Midbrain (tissue), 1 donor: ENCODE measurements at places on chromosomes 16 and 17.

- no peak for DNase-seq
Observed at GRCh38 chr17:45123076-45123770, 9.1 kb downstream of the PLCD3 start.

GRCh38 chr16:27498031-27498825 is 51.5 kb downstream of the GTF3C1 start:
- no peak for DNase-seq

DNA sequence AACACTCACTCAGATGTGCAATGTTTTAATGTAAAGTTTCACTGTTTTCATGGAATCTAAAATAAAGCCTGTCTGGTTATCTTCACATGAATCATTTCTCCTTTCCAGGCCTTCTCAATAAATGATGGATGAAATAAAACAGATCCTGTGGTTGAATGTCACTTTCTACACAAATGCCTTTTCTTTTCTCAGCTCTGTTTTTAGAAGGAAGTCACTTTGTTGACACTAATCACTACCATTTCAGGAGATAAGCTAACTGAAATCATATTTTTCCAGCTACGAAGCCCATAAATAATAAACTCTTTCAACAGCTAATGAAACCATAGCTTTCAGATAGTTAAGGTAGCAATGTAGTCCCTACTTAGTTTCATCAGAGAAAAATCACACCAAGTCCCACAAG is 17.9 kb downstream of the NME2 start:
- DNase-seq = no peak

DNA sequence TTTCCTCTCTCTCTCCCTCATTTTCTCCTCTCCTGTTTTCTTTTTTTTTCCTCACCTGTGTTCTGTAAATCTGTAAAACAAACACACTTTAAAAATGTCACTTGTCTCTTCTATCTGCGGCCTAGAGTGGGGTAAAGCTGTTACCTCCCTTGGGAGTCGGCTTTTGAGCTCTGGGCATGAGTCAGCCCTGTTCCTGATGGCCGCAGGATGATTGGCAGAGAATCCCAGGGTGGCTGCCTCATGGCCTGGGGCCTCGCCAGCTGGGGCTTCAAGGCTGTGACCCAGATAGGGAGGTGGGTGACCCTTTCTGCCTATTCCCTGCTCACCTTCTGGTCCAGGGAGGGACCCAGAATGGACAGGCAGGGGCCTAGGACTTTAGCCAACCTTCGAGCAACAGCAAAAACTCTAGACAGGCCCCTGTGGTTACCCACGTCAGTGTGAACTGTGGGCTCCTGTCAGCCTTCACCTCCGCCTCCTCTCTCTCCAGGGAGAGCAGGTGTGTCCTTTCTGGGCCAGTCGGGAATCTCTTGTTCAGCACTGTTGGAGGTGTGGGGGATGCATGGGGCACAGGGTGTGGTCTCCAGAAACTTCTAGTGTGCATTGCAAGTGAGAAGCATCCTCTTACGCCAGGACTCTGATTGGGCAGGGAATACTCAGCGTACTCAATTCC is 87.4 kb downstream of the RAP1GAP2 start:
- no peak for DNase-seq

DNA sequence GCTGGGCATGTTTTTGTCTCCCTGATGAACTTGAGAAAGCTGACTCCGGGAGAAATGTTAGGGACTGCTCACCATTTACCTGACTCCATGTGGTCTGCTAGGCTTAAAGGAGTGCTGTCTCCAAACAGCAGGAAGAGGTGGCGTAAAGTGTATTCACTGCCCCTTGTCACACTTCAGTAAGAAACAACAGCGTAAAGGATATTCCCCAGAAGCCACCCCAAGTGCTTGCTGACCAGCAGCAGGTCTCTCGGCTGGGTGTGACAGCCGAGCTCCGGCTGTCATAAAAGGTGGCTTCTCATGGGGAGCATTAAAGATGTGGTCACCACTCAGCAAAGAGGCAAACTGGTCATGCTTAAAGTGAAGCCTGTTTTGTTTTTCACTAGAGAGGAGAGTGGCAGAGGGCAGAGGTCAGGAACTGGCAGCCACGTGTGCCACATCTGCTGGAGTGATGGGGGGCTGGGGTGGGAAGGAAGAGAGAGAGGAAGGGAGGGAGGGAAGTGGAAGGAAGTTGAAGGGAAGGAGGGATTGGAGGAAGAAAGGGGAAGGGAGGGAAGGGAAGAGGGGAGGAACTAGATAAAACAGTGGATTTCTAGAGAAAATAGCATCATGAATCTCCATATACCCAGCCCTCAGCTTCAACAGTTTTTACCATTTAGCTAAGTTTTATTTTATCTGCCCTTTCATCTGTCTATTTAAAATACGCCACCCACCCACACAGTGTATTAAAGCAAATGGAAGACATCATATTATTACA is 119.3 kb downstream of the CLEC16A start:
- DNase-seq = no peak

DNA sequence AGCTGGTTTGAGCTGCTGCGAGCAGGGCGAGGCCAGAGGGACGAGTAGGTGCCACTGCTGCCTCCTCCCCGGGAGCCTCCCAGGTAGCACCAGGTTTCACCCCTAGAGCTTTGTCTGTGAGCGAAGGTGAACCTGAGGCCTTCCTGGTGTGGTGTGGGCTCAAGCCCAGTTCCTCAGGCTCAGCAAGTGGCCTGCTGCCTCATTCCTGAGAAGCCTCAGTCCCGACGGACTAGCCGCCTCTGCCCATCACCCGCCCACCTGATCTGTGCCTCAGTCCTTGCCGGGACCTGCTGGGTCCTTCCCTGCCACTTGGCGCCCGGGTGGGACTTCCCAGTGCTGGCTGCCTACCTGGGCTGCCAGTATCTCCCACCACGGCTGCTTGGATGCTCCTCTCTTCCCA is 1.7 kb downstream of the NLRC3 start:
- DNase-seq = no peak

DNA sequence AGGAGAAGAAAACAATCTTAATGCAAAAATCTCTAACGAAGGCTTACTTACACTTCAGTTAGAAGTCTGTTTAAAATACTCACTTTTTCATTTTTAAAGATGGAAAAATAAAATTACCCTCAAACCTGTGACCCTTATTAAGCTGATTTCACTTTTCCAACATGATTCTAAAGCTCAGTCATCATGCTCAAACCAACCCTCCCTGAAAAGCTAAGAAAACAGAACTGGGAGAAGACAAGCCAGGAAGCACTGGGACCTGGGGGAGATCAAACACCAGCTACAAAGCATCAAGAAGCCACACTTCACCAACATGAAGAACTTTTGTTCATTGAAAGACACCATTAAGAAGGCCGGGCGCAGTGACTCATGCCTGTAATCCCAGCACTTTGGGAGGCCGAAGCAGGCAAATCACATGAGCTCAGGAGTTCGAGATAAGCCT is 88.8 kb downstream of the LITAF start:
- no peak for DNase-seq

DNA sequence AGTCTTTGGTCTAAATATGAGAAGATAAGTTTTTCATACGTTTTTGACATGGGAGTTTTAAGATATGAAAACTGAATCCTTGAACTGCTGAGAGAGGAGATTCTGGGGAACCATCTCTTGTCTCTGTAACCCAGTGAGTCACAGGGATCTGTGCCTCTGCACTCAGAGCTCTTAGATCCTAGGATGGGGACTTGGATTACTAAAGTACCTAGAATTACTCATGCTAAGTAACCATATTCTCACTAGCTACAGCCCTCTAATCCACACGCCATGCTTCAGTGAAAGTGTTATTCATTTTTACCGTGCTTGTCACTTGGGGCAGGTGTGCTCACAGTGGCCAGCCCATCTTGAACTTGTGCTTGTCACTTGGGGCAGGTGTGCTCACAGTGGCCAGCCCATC is 2.0 kb downstream of the MRM3 start:
- no peak for DNase-seq

- DNase-seq = no peak
Observed at GRCh38 chr16:3036726-3037315, at the start of gene BICDL2. Gene BICDL2, minus strand, starts transcription at chr16:3036944. Its CDS starts 1,448 bp downstream, at chr16:3035496.

- no peak for DNase-seq
Observed at GRCh38 chr17:43530288-43531081, 15.7 kb downstream of the ETV4 start.

DNA sequence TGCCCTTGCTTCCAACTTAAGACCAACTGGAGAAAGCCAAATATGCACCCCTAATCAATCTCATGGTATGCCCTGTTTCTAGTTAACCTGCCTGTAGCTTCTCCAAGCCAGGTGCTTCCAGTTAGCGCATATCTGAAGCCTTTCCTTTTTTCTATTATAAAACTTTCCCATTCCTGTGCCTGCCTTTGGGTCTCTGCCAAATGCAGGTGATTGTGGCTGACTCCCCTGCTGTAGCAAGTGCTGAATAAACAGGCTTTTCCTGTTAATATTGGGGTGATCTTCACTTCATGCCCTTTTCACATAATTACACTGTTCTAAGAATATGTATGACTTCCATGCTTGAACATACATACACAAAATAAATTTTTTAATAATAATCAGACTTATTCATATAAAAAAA is 207.4 kb downstream of the TANC2 start:
- no peak for DNase-seq

DNA sequence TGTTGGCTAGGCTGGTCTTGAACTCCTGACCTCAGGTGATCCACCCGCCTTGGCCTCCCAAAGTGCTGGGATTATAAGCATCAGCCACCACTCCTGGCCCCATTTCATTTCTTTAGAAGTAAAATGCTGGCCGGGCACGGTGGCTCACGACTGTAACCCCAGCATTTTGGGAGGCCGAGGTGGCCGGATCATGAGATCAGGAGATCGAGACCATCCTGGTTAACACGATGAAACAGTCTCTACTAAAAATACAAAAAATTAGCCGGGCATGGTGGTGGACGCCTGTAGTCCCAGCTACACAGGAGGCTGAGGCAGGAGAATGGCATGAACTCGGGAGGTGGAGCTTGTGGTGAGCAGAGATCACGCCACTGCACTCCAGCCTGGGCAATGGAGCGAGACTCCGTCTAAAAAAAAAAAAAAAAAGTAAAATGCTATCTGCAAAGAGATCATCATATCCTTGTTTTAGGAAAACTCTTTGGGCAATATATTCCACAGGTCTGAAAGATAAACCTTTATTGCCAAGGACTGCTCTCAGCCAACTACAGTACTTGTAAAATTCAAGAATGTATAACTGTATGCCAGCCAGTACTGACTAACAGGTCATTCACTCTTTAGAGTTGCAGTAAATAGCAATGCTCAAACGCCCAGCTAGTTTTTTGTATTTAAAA is 3.8 kb downstream of the GJC1 start:
- DNase-seq = no peak

GRCh38 chr17:58531661-58532554 is 17.5 kb upstream of the MTMR4 start:
- DNase-seq = peak; percentile 86

DNA sequence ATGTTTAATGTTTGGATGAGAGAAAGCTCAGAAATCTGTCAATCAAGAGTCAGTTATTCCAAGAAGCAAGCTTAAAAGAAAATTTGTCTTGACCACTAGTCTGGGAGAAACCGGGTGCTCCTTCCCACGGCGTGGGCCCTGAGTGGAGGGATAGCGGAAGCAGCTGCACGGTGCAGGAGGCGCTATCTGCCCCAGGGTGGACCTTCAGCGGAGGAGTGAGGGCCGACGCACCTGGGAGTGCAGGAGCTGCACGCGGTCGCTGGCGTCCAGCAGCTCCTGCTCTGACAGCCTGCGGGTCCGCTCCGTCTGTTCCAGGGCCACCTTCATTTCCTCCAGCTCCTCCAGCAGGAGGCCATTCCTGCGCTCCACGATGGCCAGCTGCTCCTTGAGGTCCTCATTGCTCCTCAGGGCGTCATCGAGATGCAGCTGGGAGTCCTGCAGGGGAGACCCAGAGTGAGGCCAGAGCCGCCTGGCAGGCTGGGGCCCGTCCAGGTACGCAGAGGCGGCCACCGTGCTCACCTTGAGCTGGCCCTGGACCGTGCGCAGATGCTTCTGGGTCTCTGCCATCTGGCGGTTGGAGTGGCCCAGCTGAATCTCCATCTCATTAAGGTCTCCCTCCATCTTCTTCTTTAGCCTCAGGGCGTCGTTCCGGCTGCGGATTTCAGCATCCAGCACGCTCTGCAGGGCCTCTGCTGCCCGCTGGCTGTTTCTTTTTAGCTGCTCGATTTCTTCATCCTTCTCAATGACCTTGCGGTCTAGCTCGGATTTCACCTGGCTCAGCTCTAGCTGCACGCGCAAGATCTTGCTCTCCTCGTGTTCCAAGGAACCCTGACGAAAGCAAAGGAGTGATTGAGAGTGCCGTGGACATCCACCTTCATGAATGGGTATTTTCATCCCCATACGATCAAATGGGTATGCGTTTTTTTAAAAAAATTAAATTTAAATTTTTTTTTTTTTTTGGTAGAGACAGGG is 63.5 kb downstream of the MYH13 start:
- DNase-seq = no peak

DNA sequence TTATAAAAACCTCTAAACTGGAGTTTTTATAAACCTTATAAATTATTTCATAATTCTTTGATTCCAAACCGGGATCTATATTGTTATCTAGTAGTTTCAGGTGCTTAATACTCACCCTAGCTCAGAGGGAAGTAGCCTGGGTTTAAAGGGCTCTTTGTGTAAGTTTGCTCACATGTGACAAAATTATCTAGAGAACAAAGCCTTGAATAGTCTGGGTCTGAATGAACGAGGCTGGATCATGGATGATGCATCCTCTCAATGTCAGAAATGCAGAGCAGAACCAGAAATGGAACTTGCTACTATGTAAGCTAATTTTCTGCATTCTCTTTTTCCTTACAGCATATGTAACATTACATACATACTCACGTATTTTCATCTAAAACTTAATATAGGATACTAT is 103.9 kb upstream of the NETO2 start:
- peak; percentile 48 for DNase-seq

- DNase-seq = peak; percentile 35
Observed at GRCh38 chr16:57720142-57720575, 15.4 kb upstream of the KATNB1 start.

DNA sequence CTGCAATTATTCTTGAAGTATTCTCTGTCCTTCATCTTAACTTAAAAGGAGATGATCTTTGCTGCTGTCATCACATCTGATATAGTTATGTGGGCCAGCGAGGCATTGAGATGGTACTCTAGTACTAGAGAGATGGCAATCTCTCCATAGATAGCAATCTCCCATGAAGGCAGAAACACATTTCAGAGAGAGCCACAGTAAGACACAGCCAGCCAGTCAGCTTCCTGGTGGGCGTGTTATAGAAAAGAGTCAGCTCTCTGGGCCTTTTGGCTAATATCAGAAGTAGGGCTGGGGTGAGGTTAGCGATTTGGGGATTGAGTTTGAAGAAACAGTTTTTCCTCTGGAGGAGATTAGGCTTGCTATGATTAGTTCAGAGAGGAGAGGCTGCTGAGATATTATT is 22.6 kb upstream of the EFCAB13 start:
- DNase-seq = no peak

GRCh38 chr17:13490427-13490826 is 111.3 kb downstream of the HS3ST3A1 start:
- no peak for DNase-seq

DNA sequence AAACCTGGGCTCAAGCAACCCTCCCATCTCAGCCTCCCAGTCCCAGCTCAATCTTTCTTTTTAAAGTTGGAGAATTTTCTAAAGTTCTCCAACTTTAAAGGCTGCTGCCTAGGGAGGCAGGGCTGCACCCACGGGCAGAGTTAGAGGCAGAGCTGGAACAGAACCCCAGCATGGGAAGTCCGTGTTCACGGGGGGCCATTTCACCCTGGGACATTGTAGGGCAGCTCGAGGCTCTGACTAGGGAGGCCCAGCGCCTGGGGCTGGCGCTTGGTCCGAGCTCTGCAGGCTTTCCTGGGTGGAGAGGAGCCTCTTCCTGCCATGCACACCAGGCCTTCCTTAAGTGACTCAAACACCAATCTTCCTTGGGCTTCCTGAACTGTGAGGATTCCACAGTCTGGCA is 70.2 kb downstream of the CYLD start:
- no peak for DNase-seq
